ENCODE measurements at places on chromosomes 13 and 19. TPM values are rescaled to one million over a fixed set of nuclear protein-coding genes. Genes with fewer than 3 reads are reported as not detected.

The KLF1 gene
- total RNA-seq, result not detected

The CGB5 gene
- not detected for total RNA-seq

The SPACA6 gene
- total RNA-seq, result 10.8 TPM

The CCDC9 gene
- 8.4 TPM for total RNA-seq

The PRR36 gene
- total RNA-seq, result not detected

The EBI3 gene
- 1.3 TPM for total RNA-seq

The SIGLEC5 gene
- not detected for total RNA-seq

The ADGRE1 gene
- total RNA-seq, result not detected

The TLE6 gene
- total RNA-seq, result 0.97 TPM

The ANGPTL8 gene
- total RNA-seq, result not detected

The DCT gene
- total RNA-seq, result not detected

The SLC10A2 gene
- not detected for total RNA-seq

The CTU1 gene
- 5.2 TPM for total RNA-seq

The SPTBN4 gene
- total RNA-seq, result 1.3 TPM

The SIAH3 gene
- not detected for total RNA-seq

The ITPKC gene
- total RNA-seq, result 14.5 TPM

The SLC15A1 gene
- not detected for total RNA-seq

The ANKRD24 gene
- under 0.01 TPM for total RNA-seq

The PABPC3 gene
- under 0.01 TPM for total RNA-seq

The ZNF729 gene
- total RNA-seq, result not detected

The SULT2A1 gene
- total RNA-seq, result not detected

The CDX2 gene
- not detected for total RNA-seq

The VSIG10L gene
- 0.43 TPM for total RNA-seq

The CRX gene
- total RNA-seq, result not detected

The ONECUT3 gene
- total RNA-seq, result not detected

The SHANK1 gene
- 7.4 TPM for total RNA-seq

The MAMSTR gene
- 1.7 TPM for total RNA-seq

The CCL25 gene
- not detected for total RNA-seq

The GARIN5B gene
- total RNA-seq, result not detected

The SERPINE3 gene
- not detected for total RNA-seq

The DEDD2 gene
- 15.1 TPM for total RNA-seq

The SHD gene
- total RNA-seq, result not detected

The MAG gene
- not detected for total RNA-seq

The SLITRK1 gene
- total RNA-seq, result not detected

The DACH1 gene
- 0.43 TPM for total RNA-seq

The TNNT1 gene
- total RNA-seq, result under 0.01 TPM

The DAND5 gene
- total RNA-seq, result not detected

All from fibroblast of villous mesenchyme (primary cell).